ENCODE measurements at places on chromosomes 3 and 15. TPM values are rescaled to one million over a fixed set of nuclear protein-coding genes. Genes with fewer than 3 reads are reported as not detected.

ANKRD34C gene
- 0.11 TPM for polyA plus RNA-seq

ROPN1 gene
- polyA plus RNA-seq, result not detected

PIGX gene
- 15.7 TPM for polyA plus RNA-seq

CX3CR1 gene
- 0.99 TPM for polyA plus RNA-seq

SPRED1 gene
- 4.6 TPM for polyA plus RNA-seq

CHL1 gene
- 10.6 TPM for polyA plus RNA-seq

PTX3 gene
- 0.45 TPM for polyA plus RNA-seq

ZNF502 gene
- polyA plus RNA-seq, result 2.3 TPM
